ENCODE measurements at places on chromosomes 5 and 9. TPM values are rescaled to one million over a fixed set of nuclear protein-coding genes. Genes with fewer than 3 reads are reported as not detected.

DNA sequence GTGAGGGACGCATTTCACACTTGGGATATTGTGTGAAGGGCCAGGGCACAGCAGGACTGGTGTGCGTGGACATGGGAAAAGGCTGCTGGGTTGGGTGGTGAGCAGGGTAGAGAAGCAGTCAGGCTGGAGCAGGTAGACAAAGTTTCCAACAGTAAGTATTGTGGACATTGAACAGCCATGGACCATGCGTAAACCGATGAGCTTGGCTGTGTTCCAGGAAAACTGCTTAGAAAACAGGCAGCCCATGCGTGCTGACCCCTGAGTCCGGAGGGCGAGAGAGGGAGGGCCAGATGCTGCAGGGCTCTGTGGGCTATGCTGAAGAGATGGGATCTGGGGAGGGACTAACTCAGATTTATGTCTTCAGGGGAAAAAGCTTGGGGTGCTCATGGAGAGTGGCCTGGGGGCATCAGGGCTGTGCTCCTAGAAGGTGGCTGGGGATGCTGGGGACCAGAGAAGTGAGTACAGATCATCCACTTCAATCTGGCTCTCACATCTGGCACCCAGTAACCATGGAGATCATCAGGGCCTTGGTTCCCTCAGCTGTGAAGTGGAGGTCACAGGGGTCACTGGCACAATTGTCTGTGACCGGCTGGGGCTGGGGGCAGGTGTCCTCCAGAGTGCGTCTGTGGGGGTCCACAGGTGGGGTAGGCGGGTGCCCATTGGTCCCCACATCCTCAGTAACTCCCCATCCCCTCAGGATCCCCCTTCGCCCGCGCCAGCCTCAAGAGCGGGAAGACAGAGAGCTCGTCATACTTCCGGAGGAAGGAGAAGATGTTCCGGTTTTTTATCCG lies 93.3 kb downstream of the CACNA1B start:
- DNase-seq, result no peak

GRCh38 chr9:132350861-132351315 lies 3.9 kb downstream of the SETX start:
- no peak for DNase-seq

- DNase-seq, result no peak
These were observed 274.6 kb downstream of the ANXA1 start for GRCh38 chr9:73426269-73426668.

DNA sequence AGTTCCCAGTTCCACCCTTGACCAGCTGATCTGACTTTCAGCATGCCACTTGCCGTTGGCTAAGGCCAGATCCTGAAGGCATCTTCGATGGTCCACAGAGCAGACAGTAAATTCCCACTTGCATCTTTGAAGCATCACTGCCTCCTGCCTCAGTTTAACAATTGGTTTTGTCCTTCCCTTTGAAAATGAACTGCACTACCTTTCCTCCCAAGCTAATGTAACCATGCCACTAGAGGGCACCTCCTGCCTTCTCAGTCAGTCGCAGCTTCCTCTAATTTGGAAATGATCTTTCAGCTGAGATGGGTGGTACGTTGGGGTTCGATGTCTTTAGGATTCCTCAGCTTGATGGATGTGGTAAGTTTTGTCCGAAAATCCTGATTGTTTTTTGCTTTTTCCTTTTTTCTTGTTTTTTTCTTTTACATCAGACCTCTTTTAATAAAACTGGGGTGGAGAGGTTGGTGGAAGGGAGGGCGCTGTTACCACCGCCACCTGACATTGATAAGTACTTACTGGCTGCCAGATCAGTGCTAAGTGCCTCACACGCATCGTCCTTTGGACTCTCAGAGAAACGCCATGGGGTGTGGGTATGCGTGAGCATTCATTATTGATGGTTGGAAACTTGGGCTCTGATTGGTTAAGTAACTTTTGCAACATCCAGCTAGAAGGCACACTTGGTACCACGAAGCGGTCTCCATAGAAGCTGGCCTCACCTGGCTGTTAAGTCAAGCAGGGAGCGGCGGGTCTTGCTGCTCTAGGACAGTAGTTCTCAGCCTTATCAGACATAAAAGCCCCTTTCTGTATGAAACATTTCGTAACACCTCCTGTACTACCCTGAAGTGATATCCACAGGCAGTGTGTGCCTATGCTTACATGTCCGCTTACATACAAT lies 16.9 kb downstream of the PTTG1 start:
- DNase-seq, result no peak

- DNase-seq, result no peak
These were observed 2.4 kb downstream of the DCAF12 start for GRCh38 chr9:34124099-34124498.

- no peak for DNase-seq
These were observed 17.9 kb upstream of the SPIN1 start for GRCh38 chr9:88370346-88370745.

- DNase-seq, result no peak
These were observed 15.2 kb downstream of the TSTD2 start for GRCh38 chr9:97617939-97618416.

DNA sequence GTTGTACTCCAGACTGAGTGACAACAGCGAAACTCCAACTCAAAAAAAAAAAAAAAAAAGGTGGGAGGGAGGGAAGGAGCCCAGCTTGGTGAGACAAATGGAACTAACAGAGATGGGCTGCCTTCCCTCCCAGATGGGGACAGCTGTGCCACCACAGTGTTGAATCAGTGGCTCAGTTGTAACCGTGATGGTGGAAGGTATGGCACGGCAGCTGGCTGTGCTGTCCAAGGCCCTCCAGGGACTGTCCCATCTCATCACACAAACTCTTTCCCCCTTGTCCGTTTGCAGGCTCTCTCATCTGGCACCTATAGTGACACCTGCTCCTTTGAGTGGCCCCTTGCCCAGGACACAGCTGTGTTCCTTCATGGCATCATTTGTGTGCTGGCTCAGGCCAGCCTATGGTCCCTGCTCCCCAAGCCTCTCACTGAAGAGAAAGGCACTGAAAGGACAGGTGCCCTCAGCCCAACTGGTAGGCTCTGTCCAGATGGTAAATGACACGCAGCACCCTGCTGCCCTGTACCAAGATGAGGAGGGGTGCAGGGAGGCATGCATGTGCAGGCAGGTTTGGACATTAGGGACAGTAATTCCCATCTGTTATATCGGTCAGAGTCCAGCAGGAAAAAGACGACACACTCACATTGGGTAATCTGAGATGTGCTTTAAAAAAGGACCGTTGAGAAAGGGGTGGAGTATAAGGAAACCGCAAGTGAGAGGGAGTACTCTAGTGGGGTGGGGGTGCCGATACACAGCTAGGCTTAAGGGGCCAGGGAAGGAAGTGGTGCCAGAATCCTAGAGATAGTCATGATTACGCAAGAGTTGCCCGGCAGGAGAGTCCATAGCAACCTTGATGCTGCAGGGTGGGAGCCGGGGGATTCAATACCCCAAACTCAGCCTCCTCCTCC lies 4.3 kb downstream of the SMIM33 start:
- DNase-seq, result no peak

GRCh38 chr5:178286226-178287090 lies 53.9 kb upstream of the PHYKPL start:
- no peak for DNase-seq

DNA sequence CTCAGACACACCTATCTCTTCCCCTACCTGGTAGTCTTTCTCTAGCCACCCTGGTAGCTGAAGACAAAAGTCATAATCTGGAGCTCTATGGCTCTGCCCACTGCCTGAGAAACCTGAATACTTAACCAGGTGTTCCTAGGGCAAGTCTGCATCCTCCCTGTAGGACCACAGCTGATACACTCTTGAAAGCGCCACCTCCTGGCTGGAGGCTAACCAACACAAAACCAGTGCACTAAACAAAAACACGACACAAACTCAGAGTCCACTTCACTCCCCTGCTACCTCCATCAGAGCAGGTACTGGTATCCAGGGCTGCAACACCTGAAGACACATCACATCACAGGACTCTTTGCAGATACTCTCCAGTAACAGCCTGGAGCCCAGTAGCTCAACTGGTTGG lies 84.6 kb upstream of the ANXA1 start:
- no peak for DNase-seq

GRCh38 chr5:111385970-111386831 lies 126.1 kb downstream of the STARD4 start:
- no peak for DNase-seq

GRCh38 chr9:131259432-131259898 lies 16.8 kb downstream of the FAM78A start:
- DNase-seq, result no peak

The CACFD1 gene
- 26.3 TPM for polyA plus RNA-seq

The INSL6 gene
- polyA plus RNA-seq, result 0.29 TPM

The CTXN3 gene
- not detected for polyA plus RNA-seq

The ADRA1B gene
- polyA plus RNA-seq, result 2.5 TPM

The ZBTB34 gene
- polyA plus RNA-seq, result 22.9 TPM

The IGFBPL1 gene
- 1.9 TPM for polyA plus RNA-seq

The CHSY3 gene
- polyA plus RNA-seq, result 8.7 TPM

The PCAT7 gene
- 0.40 TPM for polyA plus RNA-seq

The PDZD2 gene
- 27.0 TPM for polyA plus RNA-seq

The GPX8 gene
- 76.0 TPM for polyA plus RNA-seq

The PHAX gene
- polyA plus RNA-seq, result 87.8 TPM

Measured in left renal pelvis (tissue), 4 donors.